ENCODE measurements at places on chromosomes 7 and 10.

GRCh38 chr10:79380125-79380945 lies 33.1 kb downstream of the PPIF start:
- DNase-seq, result no peak

DNA sequence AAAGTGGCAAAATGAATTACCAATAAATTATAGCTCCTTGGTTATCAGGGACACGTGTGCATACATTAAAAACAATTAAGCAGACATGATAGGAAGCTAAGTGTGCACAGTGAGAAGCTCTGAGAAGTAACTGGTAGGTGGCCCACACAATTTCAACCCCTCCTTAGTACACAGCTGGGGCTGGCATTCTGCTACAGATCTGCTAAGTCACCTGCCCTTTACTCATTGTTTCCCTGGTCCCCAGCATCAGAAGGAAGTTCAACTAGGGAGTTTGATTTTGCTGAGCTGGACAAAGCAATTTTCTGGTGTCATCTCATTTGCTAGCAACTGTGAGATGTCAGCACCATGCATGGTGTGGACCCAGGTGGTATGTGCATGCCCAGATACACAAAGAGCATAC lies 424.1 kb upstream of the NPVF start:
- DNase-seq, result no peak

GRCh38 chr7:84704380-84704779 lies 482.5 kb downstream of the SEMA3D start:
- DNase-seq, result no peak

GRCh38 chr7:601036-601594 lies 81.5 kb upstream of the PDGFA start:
- no peak for DNase-seq

DNA sequence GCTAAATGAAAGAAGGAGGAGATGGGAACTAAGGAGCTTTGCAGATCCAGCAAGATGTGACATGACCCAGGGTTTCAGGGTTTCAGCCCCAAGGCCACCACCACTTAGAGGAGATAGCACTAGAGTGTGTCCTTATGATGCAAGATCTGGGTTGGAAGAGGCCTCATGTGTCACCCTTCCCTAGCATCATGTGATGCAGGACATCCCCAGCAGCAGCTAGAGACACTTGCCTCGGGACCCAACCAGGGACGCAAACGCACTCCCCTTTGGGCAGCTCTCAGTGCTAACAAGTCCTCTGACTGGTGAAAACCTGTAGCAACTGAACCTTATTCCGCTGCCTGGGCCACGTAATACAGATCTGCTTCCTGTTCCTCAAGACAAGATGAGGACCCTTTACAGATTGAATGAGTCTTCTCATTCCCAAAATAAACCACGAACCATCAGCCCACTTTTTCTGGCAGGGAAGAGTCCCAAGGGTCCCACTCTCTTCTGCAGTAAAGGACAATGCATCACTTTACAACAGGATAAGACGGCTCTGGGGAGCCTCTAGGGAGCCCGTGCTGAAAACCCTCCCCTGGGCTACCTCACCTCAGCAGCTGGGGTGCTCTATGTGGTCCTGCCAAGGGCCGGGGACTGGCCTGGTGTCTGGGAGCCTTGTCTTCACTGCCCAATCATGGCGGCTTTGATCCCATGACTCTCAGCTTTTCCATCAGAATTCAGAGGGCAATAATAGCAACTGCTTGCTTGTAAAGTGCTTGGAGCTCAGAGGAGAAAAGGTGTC lies 44.8 kb upstream of the GDF10 start:
- DNase-seq, result no peak

DNA sequence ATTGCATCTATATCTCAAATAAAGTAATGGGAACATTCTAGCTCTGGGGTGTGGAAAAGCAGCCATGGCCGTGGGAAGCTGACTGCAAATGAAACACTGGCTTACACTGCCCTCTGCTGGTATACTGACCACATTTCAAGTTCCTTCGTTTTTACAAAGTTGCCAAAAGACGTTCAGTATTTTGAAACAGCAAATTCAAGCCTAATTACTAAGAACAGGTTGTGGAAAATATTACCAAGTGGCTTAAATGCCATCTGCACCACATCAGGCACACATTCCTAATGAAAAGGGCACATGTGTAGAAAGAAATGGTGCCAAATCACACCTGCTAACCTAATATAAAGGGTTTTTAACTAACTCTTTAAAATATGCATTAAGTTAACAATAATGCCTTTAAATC lies 83.9 kb downstream of the JAZF1 start:
- DNase-seq, result peak; percentile 5

DNA sequence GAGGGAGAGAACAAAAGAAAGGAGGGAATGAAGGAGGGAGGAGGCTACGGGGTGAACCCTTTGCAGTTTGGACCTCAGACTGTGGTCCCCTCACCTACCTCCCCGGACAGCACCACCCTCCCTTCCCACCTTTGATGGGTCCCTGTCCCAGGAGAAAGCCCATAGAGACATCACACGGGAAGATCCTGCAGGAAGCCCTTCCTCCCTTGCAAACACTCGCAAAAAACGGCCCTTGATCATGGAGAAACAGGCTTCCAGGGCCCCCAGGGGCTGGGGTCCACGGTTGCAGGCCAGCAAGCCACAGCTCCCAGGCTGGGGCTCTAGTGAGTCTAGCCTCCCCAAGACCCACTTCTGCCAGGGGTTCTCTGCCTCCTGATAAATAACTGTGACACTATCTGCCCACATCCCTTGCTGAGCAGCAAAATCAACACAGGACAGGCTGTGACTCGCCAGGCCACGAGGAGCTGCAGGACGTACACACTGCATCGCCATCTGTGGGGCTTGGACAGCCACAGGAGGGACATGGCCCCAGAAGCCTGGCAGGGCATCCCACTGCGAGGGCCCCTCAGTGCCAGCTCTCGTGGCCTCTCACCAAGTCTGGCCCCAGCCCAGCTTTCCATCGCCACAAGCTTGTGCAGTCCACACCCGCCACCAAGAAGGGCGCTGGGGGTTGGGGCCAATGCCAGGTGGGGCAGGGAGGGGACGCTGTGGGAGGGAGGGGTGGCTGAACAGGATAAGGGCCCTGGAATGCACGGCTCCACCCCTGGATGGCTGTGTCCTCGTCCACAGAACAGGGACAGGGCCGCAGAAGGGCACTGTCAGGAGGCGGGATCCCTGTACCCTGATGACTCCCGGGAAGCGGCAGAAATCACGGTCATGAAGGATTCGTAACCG lies 34.2 kb downstream of the PDGFA start:
- DNase-seq, result no peak

DNA sequence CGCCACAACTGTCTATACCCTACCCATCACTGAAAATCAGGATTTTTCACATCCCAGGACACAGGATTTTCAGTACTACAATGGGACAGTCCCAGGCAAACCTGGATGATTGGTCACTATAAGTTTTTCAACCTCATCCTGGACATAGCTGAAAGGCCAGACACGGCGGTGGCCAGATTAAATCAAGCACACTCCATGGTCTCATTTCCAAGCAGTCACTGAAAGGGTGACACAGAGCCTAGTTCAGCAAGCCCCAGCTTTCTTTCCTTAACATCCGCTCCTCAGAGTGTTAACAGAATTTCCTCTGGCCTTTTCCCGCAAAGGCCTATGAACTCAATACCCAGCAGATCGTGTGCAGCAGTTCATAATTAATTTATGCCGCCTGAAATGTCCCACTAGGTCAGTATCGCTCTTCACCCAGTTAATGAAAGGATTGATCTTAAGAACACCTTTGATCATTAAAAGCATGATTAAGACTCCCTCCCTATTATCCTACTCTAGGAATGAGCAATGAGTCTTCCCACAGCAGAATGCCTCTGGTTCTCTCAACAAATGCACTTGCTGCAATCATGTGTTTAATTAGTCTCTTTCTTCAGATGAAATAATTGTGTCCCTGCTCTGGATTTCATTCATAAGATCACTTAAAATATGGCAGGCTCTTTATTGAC lies 104.0 kb upstream of the NANOS1 start:
- DNase-seq, result no peak

DNA sequence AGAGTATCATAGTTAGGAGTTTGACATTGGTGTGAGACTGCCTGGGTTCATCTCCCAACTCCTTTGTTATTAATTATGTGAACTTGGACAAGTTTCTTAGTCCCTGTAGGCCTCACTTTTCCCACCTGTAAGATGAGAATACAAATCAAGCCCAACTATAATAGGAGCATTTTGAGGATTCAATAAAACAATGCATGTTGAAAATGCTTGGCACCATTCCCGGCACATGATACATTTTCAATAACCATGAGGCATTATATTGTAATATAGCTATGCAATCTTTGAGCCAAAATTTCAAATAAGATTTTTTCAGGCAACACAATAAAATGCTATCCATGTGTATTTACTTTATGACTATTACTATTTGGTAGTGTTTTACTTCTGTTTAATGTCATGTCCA lies 229.0 kb upstream of the SP4 start:
- DNase-seq, result no peak

- no peak for DNase-seq
These were observed 18.8 kb upstream of the MINDY3 start for GRCh38 chr10:15879058-15879457.

DNA sequence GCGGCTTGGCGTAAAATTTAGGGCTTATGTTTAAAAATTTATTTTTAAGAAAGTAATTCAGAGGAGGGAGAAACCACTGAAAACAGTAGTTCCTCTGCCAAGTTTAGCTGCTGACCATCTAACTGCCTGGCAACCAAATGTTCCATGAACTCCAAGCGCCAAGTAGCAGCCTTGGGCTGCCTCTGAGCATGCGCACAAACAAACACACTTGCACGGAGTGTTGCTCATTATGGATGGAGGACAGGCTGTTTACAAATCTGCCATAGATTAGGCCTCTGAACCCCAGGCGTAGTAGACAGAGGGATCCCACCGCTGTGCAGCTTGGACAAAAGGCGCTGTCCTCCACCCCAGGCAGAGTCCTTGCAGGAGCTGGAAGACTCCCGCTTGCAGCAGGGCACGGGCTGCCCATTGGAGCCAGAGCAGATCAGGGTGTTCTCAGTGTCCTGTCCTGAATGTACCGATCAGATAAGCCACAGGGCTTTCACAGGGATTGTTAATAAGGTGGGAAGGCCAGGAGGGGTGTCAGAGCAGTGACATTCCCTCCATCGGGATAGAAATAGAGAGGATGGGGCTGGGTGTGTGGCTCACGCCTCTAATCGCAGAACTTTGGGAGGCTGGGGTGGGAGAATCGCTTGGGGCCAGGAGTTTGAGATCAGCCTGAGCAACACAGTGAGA lies 47.7 kb upstream of the LYZL1 start:
- DNase-seq, result no peak

DNA sequence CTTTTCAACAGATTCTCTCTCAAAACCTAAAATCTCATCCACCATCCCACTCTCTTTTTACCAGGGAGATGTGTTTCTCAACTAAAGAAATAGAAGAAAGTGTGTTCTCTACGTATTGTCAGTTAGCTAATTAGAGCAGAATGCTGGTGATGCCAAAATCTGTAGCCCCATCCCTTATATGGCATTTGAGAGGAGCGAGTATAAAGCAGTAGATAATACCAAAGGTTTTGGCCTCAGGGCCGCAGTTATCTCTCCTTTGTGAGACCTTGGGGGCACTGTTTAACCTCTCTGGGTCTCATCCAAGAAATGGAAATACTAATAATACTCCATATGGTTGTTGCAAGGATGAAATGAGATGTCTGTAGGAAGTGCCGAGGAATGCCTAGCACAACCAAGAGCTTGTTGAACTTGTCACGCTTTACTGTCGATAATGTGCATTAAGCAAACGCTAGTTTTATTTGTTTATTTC lies 456 bp upstream of the DLD start:
- DNase-seq, result no peak

- DNase-seq, result no peak
These were observed 201.9 kb downstream of the INHBA start for GRCh38 chr7:41501006-41501405.

DNA sequence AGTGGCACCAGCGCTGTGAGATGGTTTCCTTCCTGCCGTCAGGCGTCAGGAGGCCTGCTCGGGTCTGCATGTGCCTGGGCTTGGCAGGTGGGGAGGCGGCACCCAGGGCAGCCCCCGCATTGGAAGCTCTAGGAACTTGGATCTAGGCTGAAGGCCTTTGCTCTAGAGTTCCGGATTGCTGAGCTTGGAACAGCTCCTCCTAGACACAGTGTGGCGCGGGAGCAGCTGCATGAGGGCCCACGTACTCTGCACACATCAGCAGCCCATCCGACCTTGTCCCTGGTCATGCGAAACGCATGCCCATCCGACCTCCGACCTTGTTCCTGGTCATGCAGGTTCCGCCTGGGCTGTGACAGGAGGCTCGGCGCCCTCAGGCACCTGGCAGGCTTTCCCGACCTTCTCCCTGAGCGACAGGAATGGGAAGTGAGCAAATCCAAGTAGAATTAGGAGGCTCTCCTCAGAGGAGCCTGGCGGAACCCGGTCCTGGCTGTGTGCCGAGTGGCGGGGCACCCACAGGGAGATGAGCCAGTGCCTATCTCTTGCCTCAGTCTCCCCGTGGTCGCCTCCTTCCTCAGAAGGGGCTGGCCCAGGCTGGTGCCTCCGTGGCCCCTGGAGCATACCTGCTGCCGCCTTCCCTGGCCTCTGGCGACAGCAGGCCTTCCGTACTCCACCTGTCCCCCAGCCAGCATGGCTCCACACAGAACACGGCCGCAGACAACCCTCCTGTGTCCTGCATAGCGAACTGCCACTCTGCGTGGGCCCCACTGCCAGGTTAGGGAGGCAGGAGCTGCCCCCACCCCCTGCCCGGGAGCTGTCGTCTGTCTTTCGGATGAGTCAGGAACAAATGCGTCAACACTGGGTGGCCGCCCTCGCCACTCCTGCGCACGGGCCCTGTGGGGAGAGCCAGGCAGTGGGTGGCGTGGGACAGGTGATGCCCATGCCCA lies 12.0 kb downstream of the GET4 start:
- DNase-seq, result no peak

DNA sequence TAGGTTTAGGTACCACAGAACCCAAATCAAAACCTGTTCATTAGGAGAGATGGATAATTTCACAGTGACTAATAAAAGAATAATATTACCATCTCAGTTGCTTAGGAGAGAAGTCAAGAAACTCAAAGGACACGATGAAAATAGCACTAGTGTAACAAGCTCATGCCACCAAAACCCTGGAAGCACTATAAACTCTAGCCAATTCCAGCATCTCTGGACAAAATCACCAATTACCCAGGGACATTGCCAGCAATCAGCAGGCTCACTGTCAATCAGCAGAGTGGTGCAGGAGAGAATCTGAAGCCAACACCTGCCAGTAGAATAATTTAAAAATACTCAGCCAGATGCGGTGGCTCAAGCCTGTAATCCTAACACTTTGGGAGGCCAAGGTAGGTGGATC lies 88.9 kb downstream of the ARMH3 start:
- DNase-seq, result no peak

- DNase-seq, result no peak
These were observed 222.0 kb downstream of the PRPF18 start for GRCh38 chr10:13808556-13809391.

DNA sequence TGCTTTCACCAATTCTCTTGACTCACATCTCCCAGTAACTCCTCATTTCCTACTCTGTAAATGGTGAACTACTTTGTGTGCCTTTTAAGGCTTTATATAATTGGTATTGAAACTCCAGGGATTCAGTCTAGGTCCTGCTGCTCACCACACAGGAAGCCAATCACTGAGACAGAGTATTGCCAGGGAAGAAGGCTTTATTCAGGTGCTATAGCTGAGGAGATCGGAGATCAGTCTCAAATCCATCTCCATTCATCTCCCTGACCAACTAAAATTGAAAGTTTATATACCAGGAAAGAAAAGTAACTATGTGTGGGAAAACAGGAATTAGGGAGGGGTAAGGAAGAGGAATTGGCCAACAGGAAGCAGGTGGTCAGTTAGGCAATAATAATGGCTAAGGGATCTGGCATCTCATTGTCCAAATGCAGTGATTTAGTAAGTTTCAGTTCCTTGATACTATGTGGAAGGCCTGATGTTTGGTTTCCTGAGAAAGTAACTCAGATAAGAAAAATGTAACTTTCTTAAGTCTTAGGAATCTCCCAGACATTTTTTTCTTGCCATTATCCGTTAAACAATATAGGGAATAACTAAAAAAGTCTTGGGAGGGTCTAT lies 10.2 kb upstream of the SDHAF3 start:
- DNase-seq, result no peak

All from activated CD4-positive, CD25-positive, alpha-beta regulatory T cell (primary cell).